Stimulated activated CD4-positive, alpha-beta T cell treated with anti-CD3 and anti-CD28 coated beads, TNF-alpha, amount 100 ng/mL, for 48 hours (primary cell): ENCODE measurements at places on chromosomes 6 and 20.

GRCh38 chr20:14538433-14538832 is 201.0 kb upstream of the FLRT3 start:
- no peak for DNase-seq

DNA sequence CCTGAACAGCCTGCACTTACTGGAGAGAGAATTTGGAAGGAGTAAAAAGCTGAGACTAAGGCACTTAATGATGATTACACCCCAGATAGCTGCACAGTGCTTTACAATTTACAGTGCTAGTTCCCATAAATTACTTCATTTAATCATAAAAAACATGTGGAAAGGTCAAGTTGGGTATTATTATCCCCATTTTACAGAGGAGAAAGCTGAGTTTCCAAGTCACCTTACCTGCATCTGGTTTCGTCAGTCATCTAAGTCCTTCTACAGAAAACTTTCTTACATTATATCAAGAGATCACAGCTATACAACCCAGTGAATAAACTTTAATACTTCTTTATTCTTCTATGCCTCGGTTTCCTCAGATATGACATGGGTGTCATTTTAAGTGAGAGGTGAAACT is 3.3 kb downstream of the PTPRK start:
- DNase-seq = no peak

DNA sequence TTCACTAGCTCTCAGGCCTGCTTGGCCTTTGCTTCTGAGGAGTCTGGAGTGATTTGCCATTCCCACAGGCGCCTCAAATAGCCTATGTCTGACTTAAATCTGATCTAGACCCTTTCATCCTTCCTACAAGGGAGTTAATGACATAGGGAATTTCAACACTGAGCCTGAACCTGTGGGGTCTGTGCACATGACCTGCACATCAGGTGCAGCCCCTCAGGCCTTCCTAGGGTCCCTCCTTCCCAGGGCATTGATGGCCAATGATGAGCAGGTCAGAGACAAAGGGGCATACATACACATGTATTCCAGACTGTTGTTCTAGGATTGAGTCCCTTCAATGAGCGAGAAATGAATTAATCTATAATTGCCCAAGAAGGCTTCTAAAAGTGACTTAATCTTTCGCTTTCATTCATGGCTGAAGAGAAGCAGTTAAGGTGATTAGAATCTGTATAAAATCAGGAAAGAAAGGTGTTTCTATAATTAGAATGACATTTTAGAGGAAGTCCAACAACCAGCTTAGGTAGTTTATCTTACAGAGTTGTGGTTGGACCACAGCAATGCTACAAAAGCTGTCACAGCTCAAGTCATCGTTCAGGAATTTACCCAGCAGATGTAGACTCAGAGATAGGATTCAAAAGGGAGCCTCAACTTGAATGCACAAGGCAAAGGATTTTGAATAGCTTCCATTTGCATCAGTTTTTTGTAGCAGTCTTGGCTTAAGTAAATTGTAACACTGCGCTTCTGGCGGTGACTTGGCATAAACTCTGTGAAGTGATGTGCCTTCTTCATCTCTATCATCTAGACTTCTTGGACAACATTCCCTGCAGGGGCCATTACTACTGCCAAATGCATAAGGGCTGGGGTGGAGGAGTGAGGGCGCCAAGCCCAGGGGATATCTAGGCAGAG is 27.0 kb upstream of the TBC1D7 start:
- DNase-seq = no peak

GRCh38 chr6:15476631-15477380 is 186.0 kb downstream of the DTNBP1 start:
- DNase-seq = no peak

- DNase-seq = no peak
Observed at GRCh38 chr20:36463212-36464061, 77.9 kb upstream of the MYL9 start.

- no peak for DNase-seq
Observed at GRCh38 chr6:27237089-27237803, 10.3 kb upstream of the PRSS16 start.

- DNase-seq = no peak
Observed at GRCh38 chr6:117677553-117678141, 2.4 kb downstream of the NUS1 start.

- DNase-seq = no peak
Observed at GRCh38 chr6:106579281-106579680, 50.0 kb downstream of the RTN4IP1 start.

DNA sequence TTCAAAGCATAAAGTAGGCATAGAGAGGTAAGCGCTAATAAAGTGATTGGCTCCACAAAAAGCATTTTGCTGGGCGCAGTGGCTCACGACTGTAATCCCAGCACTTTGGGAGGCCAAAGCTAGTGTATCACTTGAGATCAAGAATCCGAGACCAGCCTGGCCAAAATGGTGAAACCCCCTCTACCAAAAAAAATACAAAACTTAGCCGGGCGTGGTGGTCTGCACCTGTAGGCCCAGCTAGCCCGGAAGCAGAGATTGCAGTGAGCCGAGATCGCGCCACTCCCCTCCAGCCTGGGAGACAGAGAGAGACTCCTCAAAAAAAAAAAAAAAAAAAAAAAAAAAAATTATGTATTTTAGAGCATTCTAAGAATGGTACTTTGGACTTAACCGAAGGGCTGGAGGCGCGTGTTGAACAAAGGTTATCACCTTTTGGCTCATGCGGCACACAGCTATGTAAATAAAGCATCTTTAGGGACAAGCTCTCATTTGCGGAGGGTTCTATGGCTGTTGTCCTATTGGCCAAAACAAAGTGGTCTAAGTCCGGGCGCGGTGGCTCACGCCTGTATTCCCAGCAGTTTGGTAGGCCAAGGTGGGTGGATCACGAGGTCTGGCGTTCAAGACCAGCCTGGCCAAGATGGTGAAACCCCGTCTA is 17.4 kb downstream of the HFE start:
- DNase-seq = no peak

DNA sequence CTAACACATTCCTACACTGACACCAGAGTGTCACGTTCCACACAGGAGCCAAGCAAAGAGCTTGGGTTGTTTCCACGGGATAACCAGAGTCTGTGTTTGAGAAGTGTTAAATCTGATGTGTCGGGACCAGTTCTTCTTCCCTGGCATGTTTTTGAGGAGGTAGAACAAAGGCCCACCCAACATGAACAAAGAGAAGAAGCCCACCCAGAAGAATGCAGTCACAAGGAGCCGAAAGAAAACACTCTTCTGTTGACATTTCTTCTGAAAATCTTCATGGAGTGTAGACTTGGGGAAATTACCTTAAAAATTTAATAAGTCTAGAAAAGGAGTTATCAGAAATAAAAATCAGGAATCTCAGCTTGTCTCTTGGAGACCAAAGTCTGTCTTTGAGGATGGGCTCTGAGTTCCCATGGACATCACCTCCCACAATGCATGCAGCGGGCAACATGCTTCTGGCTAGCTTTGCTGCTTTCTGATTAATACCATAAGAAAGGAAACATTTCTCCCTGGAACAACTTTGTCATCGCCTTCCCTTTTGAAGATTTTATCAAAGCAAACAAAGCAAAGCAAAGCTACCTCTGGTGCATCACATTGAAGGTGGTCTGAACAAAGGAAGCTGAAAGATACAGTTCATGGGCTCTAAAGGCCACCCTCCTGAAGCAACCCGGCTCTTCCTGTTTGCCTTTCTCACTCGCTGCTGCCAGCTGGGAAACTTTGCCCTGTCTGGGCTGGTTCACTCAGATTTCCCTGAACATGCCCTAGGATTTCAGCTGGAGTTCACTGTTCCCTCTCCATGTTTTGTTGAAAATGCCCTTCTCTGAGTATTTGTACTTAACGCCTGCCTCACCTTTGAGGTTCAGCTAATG is 448.1 kb downstream of the KIF16B start:
- DNase-seq = no peak

DNA sequence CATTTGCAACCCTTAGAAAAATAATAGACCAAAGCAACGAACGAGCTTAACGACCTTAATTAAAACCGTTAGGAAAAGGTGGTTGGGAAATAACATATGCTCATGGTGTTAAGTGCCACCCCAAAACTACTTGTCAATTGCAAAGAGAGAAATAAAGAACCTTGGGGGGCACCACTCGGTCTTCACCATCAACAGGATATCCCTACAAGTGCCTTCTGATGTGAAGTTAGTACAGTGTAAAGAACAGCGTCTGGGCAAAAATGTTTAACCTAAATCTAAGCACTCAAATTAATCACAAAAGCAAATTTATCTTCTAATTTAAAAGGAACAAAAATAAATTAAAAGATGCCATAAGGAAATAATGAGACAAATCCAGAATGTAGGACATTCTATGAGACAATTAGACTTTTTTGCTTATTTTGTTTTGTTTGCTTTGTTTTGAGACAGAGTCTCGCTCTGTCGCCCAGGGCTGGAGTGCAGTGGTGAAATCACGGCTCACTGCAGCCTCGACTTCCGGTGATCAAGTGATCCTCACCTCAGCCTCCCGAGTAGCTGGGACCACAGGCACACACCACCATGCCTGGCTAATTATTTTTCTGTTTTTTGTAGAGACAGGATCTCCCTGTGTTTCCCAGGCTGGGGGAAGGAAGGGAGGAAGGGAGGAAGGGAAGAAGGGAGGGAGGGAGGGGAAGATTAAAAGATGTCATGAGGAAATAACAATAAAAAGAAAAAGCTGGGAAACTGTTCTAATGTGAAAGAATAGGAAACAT is 41.3 kb upstream of the BTN3A2 start:
- DNase-seq = no peak

DNA sequence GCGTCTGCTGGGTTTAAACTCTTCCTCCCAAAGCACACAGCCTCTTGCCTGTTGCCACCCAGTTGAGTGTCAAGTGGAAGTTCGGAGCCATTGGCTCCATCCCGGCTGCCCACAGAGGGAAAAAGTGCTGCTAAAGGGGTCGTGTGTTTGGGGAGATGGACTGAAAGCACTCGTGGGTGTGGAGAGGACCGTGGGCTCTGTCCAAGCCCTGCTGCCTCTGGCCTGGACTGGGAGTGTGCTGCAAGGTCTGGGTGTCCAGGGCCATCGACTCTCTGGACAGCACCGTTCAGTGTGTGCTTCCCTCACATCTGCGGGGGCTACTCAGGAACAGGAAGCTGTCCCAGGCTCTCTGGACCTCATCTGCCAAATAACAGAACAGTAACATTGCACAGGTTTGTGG is 269.3 kb downstream of the DLL1 start:
- DNase-seq = no peak

DNA sequence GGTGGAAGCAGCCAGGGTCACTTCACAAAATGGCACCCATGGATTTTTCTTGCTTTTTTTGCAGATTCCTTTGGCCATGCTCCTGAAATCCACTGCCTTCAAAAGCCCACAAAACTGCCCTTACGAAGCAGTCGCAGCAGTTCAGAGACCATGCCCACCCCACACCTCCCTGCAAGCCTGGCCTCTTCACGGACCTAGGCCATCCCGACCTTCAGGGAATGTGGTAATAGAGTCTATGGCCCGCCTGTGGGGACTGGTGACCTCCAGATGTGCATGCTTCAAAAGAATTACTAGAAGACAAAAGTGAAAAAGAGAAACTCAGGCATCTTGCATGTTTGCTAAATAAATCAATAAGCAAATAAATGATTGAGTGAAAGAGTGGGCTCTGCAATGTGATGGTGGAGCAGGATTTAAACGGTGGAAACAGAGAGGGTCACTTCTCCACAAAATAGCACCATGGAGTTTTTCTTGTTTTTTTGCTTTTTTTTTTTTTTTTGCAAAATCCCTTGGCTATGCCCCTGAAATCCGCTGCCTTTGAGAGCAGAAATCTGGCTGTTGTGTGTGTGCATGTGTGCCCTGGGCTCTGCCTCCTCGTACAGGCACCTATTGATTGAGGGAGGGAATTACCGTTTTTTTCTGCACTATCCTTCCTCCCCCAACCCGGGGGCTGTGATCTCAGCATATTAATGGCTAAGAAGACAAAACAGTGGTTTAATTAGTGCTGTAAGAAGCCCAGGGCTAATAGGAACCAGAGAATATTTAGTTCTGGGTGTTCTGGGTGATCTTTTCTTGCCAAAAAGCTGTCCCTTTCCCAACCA is 107.4 kb downstream of the PXDC1 start:
- DNase-seq = no peak

GRCh38 chr6:108097882-108098281 is 23.3 kb upstream of the OSTM1 start:
- DNase-seq = no peak

DNA sequence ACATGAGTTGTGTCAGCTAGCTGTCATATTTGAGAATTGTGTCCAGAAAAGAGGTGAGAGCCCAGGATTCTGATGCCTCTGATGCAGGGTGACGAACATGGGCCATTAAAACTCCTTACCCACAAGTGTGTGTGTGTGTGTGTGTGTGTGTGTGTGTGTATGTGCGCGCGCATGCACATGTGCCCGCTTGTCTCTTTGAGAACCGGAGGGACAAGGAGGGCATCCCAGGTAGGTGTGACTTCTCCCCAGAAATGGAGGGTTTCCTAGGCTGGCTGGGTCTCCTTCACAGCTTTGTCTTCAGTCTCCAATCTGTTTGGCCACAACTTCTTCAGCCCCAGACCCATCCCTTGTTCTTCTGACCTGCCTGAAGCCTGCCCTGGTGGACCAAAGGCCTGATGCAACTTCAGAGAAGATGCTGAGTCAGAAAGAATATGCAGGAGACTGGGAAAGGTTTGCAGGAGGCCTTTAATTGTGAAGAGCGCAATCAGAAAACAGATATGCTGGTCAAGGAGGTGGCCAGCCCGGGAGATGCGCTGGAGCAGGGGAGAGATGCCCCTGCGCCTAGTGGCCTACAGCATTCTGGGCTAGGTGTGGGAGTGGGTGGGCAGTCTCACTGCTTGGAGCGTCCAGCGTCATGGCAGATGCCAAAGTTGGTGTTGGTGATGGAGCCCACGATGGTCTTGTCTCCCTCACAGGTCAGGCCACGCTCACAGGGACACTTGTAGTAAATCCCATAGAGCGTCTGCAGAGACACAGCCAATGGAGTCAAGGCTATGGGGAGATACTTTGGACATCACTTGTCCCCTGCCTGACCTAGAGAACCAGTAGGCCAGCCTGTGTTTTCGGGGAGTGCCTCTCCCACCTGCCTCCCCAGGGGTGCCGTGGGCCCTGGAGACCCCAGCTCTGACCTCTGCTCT is 2.3 kb downstream of the CLPS start:
- no peak for DNase-seq

GRCh38 chr20:25484224-25484846 is 76.9 kb downstream of the GINS1 start:
- no peak for DNase-seq

DNA sequence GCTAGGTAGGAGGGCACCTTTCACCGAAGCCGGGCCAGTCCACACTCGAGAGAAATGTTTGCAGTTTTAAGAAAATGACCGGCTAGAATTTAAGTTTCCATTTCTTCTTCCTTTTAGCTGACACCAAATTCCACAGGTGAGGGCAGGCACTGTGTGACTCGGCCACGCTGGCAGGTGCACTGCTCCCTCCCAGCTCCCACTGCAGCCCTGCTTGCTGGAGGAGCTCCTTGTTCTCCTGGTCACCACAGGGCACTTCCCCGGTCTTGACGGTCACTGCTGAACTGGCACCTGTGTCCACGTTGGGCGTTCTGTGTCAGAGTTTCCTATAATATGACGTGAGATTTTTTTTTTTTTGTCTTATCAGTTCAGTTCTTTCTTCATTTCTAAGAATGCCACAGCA is 3.6 kb upstream of the KIF25 start:
- DNase-seq = no peak

GRCh38 chr6:130946076-130946475 is 117.0 kb downstream of the EPB41L2 start:
- DNase-seq = no peak
